CMK (cell line): ENCODE measurements at places on chromosomes 3 and 15.

- DNase-seq = no peak
Measured at GRCh38 chr15:64443747-64444621, 16.4 kb upstream of the ZNF609 start.

GRCh38 chr15:41957021-41957897 lies 15.1 kb downstream of the EHD4 start:
- no peak for DNase-seq

GRCh38 chr3:188303286-188303799 lies 149.4 kb downstream of the LPP start:
- DNase-seq = no peak

DNA sequence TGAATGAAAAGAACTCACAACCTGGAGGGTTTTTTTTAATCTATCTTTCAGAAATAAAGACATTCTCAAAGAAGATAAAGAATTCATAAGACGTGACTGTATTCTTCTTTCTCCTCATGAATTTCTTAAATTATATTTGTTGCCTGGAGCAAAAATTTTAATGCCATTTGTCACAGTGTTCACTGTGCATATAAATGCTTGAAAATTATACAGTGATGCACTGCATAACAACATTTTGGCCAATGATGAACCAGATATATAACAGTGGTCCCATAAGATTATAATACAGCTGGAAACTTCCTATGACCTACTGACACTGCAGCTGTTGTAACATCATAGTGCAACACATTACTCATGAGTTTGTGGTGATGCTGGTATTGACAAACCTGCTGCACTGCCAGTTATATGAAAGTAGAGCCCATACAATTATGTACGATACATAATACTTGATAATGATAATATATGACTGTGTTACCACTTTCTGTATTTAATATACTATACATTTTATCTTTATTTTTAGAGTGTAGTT lies 67.3 kb downstream of the P2RY1 start:
- no peak for DNase-seq

- DNase-seq = no peak
Measured at GRCh38 chr15:37253877-37254276, 153.5 kb upstream of the MEIS2 start.
